ENCODE measurements at places on chromosomes 11 and 22.

- DNase-seq = no peak
Measured at GRCh38 chr11:2590965-2591754, 108.6 kb downstream of the KCNQ1OT1 start.

GRCh38 chr11:15555161-15555560 is 440.4 kb downstream of the INSC start:
- no peak for DNase-seq

- no peak for DNase-seq
Measured at GRCh38 chr11:74012074-74012809, 3.4 kb upstream of the UCP3 start.

DNA sequence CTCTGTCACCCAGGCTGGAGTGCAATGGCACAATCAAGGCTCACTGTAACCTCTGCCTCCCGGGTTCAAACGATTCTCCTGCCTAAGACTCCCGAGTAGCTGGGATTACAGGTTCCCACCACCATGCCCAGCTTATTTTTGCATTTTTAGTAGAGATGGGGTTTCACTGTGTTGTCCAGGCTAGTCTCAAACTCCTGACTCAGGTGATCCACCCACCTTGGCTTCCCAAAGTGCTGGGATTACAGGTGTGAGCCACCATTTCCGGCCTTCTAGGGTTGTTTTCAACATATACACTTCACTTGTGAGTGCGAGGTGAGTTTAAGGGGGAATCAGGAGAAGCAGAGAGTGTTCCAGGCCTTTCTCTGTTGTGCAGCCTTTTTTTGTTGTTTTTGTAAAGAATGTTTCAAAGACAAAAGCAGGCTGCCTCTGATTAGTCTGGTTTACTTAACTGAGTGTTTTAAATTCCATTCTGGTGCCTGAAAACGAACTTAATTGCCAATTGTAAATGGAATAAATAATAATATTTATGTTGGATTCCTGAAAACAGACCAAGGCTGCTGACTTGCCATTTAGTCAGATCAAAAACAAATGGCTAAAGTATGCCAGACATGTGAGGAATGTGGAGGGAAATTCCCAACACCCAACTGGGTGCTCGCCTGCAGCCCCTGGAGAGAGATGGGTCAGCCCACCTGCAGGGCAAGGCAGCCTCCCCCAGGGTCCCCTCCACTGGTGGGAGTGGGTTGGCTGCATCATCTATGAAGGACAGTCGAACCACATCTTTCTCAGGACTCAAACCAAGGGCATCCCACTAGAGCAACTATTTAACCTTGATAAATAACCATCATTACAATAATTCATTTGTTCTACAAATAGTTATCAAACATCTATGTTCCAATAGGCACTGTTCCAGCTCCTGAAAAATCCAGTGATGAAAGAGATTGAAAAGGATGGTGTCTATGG is 4.6 kb upstream of the RANGAP1 start:
- DNase-seq = no peak

GRCh38 chr11:69915151-69915500 is 95.9 kb upstream of the FGF3 start:
- no peak for DNase-seq

GRCh38 chr11:119921571-119921970 is 192.6 kb upstream of the NECTIN1 start:
- no peak for DNase-seq

DNA sequence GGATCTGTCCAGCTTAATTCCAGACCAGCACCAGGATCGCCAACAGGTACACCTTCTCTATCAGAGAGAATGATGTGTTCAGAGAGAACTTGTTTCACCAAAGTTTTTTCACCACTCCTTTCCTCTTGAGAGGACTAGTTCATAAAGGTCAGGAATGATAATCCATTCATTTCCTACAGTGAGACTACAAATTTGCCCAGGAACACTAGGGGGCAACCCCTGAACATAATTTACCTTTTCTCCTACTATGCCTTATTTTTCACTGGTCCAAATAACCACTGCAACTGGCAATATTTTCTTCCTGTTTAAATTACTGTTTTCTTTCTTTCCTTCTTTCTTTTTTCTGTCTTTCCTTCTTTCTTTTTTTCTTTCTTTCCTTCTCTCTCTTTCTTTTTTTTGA is 22.5 kb downstream of the CAVIN3 start:
- no peak for DNase-seq

GRCh38 chr11:61418136-61418535 is 11.6 kb downstream of the CPSF7 start:
- no peak for DNase-seq

DNA sequence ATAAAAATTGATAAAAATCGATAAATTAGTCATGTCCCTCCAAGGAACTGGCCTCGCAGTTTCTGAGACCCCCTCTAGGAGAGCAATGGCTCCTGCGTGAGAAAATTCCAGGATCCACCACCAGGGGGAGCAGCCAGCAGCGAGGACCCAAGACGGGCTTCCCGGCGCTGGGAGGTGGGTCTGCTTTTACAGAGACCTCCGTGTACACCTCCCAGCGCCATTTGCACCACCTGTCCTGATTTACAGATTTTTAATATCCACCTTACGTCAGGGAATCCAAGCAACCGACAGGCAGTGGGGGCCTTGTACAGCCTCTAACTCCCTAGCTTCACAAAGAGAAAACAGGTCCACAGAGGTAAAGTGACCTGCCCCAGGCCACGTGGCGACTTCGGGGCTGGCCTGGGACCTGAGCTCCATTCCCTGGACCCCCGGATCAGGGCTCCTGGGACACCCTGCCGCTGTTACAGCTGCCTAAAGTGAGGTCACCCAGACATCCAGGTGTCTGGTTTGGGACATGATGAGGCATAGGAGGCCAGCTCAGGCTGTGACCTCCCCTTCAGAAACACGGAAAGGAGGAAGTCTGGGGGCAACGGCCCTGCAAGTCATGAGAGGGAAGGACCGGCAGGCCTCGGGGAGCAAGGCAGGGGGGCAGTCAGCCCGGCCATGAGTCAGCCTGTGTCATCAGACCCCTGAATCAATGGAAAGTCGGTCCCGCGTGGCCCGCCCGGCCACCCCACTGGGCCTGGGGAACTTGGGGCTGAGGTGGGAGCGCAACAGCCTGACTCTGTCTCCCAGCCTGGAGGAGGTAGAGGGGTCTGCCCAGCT is 3.5 kb downstream of the OSM start:
- DNase-seq = peak; percentile 64

GRCh38 chr22:41952713-41953112 is 763 bp downstream of the SMIM45 start:
- DNase-seq = no peak

GRCh38 chr22:44336962-44337677 is 24.4 kb upstream of the SHISAL1 start:
- no peak for DNase-seq

DNA sequence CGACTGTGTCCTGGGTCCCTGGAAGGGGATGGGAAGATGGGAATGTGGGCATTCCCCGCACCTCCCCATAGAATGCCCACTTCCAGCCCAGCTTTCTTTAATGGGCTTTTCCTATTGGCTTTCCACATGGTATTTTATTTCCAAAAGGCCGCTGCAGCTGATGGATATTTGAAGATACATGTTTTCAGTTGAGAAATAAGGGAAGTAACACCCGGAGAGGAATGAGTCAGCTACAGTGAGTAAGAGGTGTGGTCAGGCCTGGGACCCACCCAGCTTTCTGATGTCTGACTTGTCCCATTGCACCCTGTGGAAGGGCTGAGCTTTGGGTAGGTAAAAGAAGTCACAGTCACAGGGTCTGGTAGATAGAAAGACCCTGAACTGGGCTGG is 476.9 kb downstream of the MIAT start:
- DNase-seq = no peak

GRCh38 chr22:37218771-37219411 is 6.6 kb upstream of the SSTR3 start:
- peak; percentile 93 for DNase-seq

- no peak for DNase-seq
Measured at GRCh38 chr22:48072777-48073176, 1310.3 kb downstream of the TBC1D22A start.

- DNase-seq = no peak
Measured at GRCh38 chr22:24893341-24894070, 53.0 kb downstream of the LHFPL7 start.

DNA sequence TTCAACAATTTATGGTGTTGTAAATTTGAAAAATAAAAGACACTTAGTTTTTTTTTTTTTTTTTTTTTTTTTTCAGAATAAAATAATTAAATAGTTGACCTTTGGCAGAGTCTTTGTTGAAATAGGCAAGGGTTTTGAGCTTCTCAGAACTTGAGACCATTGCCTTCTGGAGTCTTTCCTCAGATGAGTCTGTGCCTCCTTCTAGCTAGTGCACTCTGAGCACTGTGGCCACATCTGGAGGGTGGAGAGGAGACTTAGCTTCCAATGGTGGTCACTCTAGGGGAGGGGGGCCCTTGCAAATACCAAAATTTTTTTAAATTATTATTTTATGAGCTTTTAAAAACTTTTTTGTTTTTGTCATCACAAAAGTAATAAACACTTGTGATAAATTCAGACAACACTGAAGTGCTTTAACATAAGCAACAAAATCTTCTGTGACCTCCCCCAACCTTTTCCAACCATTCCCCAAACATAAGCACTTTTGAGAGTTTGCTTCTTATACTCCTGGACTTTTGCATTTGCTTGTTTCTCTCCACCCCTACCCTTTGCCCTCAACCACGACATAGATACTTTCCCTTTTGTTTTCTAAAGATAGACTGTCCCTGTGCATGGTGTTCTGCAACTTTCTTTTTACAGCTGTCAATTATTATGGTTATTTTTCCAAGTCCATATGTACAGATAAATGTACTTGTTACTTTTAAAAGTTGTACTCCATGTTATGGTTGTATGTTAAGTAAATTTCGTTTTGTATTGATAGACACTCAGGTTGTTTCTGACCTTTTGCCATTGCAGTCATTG is 41.1 kb downstream of the BMAL1 start:
- DNase-seq = peak; percentile 40

- DNase-seq = no peak
Measured at GRCh38 chr11:15144347-15144746, 29.6 kb downstream of the INSC start.

DNA sequence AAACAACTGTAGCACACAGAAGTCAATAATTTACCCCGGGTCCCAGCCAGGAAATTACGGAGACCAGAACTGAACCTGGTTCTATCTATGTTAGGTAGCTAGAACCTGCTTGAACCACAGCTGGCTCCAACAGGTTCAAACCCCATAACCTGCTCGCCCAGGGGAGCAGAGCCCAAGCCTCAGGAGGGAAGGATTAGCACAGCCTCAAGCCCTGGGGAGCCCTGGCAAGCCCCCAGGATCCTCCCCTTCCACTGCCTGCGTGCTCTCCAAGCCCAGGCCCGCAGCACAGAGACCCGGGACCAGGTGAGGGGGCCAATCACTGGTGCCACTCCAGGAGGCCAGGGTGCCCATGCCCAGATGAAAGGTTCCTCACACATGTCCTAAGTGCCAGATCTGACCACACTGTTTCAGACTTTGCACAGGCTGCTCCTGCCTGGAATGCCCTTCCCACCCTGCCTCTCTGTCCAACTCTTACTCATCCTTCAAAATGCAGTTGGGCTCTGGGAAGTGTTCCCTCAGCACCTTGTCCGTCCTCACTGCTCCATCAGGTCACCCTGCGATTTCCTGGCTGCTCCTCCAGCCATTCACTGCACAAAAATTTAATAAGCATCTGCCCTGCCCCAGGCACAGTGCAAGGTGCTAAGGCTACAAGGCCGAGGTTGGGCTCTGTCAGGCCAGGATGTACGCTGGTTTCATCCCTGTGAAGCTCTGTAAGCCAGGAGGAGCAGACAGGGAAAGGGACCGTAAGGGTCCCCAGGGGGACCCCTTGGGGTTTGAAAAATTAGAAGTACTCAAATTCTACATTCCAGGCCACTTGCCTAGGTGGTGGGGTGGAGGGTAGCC is 32.2 kb downstream of the ARRB1 start:
- DNase-seq = no peak

DNA sequence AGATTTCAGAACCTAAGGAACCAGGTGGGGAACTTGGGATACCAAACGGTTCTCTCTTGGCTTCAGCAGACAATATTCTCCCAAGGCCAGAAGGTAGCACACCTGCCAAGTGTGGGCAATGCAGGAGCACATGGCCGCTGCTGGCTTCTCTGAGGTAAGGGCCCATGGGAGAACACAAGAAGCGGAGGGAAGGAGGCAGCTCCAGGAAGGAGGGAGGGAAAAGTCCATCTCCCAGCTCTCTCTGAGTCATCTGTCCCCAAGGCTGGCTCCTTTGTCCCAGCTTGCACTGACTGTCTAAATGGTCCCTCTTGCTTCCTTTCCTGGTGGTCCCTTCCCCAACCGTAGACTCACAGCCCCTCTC is 557.9 kb upstream of the CADM1 start:
- DNase-seq = no peak

- no peak for DNase-seq
Measured at GRCh38 chr11:76355172-76355571, 25.8 kb downstream of the THAP12 start.

- DNase-seq = no peak
Measured at GRCh38 chr22:32583074-32583682, 108.6 kb downstream of the FBXO7 start.

DNA sequence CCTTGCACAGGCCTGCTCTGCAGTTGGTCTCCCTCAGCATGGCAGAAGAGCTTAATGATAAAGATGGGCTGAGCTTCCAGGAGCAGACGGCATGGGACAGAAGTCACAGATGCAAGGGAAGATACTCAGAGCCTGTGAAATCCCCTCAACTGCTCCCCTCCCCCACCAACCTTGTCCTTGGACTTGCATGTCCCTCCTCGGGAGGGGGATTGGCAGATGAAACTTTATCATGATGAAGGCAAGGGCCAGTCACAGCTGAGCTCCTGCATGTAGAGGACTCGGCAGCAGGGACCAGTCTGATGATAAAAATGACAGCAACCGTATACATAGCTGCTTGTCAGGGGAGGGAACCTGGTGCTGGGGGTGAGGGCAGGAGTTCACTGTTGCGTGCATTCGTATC is 6.8 kb upstream of the SLC22A8 start:
- DNase-seq = no peak

GRCh38 chr11:11969380-11970215 is 38.8 kb downstream of the DKK3 start:
- DNase-seq = no peak
